ENCODE measurements at places on chromosomes 12 and 14.

DNA sequence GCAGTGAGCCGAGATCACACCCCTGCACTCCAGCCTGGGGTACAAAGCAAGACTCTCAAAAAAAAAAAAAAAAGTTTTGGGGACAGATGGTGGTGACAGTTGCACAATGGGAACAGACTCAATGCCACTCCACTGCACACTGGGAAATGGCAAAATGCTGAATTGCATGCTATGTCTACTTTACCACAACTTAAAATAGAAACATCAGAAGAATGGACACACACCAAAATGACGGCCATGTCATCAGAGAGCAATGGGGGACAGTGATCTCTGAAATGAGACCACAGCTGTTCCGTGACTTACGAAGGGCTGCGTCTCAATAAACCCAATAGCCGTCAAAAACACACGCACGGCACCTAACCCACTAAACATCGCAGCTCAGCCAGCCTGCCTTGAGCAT is 13.7 kb downstream of the DDX54 start:
- no peak for DNase-seq

- DNase-seq, result no peak
These were observed 19.9 kb upstream of the KCNK10 start for GRCh38 chr14:88342980-88343379.

DNA sequence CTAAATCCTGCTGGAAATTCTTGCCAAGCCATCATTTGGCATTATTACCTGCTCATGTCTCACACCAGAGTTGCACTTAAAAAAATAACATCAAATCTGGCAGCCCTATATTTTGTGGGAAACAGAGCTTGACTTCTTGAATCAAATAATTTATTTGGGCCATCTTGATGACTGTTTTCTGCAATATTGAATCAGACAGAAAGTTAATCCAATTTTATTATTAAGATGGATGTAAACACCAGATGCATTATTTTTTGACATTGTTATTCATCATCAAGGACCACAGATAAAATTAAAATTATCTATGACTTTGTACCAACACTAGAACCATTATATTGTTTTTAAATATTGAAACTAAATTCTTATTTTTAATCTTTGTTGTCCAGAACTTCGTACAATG is 132.9 kb downstream of the PTPRR start:
- DNase-seq, result no peak

- no peak for DNase-seq
These were observed 11.5 kb downstream of the PLEK2 start for GRCh38 chr14:67400434-67400833.

DNA sequence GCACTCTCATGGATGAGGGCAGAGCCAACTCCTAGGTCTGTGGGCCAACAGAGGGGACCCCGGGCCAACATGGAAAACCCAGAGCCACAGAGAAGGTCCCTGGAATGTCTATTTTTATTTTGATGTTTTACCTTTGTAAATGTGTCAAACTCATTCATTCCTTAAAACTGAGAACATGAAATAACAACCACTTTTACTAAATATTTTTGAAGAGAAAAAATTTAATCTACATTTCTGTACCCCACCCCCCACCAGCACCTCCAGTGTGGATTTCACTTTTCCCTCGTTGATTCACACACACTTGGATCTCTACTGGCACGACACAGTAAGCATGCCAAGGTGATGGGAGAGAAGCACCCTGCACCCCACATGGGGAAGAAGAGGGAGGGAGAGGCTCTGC is 6.7 kb downstream of the KRT77 start:
- DNase-seq, result no peak

- DNase-seq, result no peak
These were observed 29.7 kb downstream of the BDKRB1 start for GRCh38 chr14:96285667-96286066.

DNA sequence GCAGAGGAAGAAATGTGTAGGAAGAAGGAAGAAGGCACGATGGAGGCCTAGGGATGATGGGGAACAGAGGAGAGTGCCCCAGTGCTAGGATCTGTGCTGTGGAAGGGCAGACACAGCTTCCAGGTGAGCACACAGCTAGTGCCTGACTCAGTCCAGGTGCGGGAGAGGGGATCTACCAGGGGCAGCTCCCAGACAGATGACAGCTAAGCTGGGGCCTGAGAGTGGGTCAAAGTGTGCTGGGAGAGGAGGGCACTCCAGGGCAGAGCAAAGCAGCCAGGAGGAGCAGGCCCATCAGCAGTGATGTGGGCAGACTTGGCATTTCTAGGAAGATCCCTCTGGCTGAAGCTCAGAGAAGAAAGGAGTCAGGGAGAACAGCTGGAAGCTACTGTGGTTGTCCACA is 36.7 kb downstream of the LRTM2 start:
- no peak for DNase-seq

DNA sequence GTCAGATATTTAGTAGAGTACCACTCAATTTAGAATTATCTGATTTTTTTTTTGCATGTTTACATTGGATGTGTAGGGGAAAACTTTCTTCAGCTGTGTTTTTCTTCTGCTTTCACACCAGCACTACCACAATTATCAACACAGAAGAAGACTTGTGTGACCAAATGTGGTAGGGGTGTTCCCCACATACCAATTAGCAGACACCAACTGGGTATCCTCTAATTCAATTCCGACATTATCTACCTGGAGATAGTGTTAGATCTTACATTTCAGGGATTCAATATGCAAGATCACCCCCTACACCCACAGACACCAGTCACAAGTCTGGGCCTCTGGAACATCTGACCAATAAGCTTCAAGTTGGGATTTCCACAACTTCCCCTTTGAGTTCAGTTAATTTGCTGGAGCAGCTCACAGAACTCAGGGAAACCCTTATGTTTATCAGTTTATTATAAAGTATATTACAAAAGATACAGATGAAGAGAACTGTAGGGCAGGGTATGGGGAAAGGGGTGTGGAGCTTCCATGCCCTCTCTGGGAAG is 4.1 kb upstream of the KLRG1 start:
- no peak for DNase-seq

GRCh38 chr14:56592746-56593544 is 13.3 kb downstream of the TMEM260 start:
- DNase-seq, result no peak

DNA sequence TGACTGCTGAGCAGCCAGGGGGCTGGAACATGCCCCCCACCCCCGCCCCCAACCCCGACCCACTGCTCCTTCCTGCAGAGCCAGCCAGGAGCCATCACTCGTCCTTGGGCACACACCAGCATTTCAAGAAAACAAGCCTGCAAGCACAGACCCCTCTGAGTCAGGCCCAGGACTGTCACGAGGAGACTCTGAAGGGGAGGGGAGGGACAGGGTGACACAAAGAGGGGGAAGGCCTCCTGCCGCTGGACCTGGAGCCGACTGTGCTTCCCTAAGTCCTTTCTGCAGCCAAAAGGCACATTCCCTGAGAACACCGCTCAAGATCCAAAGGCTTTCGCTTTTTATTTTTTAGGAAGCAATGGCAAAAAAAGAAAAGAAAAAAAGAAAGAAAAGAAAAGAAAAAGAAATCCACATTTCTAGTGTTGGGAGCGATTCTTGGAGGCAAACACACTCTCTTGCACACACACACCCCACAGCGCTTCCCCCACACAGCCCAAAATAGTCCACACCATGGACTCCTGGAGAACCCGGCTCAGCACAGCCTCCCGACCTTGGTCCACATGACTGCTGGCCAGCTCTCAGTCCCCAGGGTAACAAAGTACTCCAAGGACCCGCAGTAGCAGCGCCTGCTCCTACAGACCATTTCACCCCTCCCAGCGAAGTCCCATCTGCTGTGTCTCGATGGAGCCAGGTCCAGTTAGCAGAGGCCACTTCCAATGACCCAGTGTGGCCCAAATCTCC is 101.7 kb downstream of the DPF3 start:
- no peak for DNase-seq

GRCh38 chr14:33653308-33653695 is 297.6 kb downstream of the EGLN3 start:
- DNase-seq, result no peak

- no peak for DNase-seq
These were observed 3.5 kb downstream of the MED13L start for GRCh38 chr12:116273813-116274550.

DNA sequence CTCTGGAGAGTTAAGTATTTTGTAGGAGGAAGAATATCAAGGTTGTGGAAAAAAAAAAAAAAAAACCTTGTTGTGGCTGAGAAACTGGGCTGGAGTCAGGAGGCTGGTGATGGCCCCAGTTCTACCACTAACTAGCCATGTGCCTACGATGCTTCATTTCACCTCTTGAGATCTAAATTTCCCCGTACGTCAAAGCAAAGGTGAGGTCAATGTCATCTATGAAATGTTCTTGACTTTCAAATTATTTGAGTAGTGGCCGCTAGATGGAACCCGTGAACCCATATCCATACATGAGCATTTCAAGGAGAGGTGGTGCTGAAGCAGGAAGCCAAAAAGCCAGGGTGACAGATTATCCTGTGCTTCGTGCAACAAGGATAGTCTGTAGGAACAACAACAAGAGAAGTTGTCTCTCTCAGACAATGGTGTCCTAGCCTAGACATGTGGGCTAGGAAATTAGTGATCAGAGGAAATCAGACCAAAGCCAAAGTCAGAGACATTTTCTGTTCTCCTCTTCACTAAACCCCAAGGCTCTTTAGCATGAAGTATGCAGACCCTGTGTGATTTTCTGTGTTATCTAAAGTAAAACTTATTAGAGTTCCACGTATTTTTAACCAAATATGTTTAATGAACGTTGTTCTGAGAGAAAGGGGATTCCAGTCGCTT is 95.5 kb upstream of the ETV6 start:
- DNase-seq, result peak; percentile 33

DNA sequence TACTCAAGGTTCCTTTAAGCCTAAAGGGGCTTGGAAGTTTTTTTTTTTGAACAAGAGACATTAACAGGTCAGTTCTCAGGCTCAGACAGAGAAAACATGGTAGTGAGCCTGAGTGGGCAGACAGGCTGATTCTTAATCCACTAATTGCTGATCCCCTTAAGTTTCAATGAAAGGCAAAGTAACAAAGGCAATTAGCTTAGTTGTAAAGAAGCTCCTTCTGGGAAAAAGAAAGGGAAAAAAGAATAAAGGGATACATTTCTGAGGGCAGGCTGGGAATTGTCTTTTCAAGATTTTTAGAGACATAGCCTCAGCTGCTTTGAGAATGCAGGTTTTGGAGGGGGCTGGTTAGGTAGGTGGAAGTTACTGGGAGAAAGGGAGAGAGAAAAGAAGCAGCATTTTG is 133.8 kb downstream of the CFAP54 start:
- no peak for DNase-seq

DNA sequence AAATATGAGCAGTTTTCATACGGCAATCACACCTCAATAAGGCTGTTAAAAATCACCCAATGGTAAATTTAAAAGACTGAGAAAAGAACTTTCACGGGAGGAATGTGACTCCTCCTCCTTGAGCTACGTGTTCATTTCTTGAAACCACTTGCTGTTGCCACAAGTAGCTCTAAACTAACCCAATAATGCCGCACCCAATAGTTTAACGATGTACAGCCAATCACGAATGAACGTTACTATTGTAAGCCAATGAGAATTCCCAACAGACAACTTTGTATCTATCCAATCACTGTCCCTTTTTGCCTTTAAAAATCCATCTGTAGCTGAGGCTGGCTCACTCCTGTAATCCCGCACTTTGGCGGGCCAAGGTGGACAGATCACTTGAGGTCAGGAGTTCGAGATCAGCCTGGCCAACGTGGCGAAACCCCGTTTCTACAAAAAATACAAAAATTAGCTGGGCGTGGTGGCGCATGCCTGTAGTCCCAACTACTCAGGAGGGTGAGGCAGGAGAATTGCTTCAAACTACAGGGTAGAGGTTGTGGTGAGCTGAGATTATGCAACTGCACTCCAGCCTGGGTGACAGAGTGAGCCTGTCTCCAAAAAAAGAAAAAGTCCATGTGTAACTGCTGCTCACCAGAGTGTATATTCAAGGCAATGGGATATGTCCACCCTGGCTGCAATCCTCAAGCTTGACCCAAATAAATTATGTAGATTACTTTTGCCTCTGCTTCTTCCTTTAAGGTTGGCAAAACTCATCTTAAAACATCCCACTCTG is 24.4 kb upstream of the BTBD6 start:
- DNase-seq, result no peak

Measured in stimulated activated CD4-positive, alpha-beta T cell treated with anti-CD3 and anti-CD28 coated beads, TNF-alpha, amount 100 ng/mL, for 24 hours (primary cell).